ENCODE measurements at places on chromosomes 3 and 15. TPM values are rescaled to one million over a fixed set of nuclear protein-coding genes. Genes with fewer than 3 reads are reported as not detected.

DNA sequence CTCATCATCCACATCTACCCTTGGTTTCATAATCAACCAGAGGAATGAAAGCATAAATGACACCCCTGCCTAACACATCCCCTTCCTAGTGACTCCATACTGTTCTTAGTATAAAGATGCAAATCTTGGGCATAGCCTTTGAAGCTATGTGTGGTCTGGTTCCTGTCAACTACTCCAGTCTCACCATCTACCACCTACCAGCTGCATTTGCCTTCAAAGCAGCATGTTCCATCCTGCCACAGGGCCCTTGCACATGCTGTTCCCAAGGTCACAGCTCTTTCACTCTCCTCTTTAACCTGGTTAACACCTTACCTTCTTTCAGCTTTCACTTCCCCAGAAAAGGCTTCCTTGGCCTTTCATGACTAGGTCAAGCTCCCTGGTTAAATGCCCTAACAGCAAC lies 62.3 kb upstream of the ARHGEF3 start:
- DNase-seq = no peak

DNA sequence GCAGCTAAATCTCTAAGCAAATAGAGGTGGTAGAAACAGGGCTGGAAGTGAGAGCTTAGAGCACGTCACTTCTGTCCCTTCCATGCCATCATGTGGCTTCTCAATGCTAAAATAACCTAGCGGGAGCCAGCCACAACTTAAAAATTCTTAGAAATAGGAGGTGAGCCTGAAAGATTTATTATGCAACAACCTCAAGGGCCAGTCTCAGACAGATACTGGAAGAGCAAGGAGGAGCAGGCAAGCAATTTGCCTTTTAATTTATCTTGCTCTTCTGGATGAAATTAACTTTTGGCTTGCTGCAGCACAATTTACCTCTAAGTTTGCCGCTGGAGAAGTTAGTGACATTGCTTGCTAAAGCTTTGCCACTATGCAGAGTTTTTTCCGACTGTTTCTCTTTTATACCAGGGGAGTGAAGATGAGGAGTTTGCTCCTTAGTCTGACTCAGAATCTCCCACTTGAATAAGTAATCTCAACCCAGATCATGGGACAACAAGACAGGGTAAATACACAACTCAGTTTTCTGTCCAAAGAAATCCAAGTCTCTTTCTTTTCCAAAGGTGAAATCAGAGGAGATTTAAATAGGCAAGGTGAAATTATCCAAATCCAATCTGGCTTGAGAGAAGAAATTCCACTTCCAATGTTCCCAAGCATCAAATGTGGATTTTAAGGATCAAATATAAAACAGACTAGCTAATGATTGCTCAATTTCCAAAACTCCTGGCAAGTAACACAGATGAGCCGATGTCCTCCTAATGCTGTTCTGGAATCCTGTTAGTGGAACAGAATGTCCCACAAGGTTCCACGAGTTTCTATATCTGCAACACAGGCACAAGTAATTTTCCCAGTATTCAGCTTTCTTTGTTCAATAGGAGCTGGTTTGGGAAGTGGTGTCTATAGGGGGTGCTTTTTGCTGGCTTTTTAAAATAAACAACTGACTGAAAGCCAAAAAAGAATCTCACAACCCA lies 329.4 kb upstream of the RORA start:
- DNase-seq = no peak

- DNase-seq = no peak
These were observed 35.1 kb upstream of the EIF3J start for GRCh38 chr15:44501768-44502366.

DNA sequence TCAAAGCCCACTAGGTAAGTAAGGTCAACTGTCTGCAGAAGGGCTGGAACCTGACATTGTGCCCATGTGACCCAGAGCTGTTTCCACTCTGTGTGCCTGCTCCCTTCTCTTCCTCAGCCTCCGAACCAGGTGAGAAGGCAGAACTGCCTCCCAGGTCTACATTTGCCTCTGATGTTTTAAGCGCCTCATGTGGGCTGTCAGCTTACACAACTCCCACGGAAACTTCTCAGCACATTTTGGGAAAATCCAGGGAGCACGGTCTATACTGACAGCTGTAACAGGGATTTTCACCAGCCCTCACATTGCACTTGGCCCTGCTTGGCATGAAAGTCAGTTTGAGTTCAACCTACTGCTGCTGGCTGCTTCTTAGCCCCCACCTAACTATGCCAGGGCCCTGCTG lies 46.9 kb upstream of the SLC24A5 start:
- DNase-seq = no peak

DNA sequence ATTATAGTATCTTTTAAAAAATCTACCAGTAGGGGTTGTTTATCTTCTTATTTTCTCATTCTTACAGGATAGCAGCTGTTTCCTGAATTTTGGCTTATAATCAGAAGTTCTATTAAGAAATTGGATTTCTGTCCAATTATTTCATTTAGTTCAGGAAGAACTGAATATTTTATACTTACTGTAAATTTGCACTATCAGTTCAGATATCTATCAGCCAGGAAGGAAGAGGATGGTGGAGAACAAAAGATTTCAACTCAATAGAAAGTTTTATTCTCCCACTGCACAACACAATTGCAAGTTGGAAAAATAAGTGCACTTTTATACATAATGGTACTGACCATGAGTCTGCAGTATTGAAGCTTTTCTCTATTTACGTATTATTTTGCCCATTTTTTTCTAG lies 400.9 kb downstream of the PLOD2 start:
- no peak for DNase-seq

DNA sequence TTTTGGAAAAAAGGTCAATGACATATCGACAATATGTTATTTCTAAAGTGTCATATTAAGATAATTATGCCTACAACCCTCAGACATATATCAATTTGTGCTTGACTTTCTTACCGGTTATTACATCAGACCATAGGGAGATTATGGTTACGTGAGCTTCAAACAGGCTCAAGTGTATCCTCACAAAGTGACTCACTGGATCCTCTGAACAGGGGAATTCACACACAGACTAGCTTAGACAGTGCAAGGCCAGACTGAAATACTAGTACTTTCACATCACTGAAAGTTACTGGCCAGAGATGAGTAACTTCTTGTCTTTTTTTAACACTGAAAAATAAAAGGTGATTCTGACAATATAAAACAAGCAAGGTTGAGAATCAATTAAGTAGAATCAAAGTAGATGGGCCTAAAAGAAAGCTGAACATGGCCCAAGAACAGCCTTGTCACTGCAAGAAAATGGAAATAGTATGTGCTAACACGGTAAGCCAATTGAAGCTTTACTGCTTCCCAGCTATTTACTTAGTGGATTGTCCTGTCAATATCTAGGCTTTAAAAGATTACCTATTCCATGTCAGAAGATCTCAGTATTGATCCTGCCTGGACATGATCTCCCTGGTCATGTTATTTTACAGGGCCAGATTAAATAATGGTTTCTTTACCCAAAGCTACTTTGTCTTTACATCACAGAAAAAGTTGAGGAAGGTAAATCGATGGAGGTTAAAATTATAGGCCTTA lies 848.6 kb downstream of the ROBO1 start:
- no peak for DNase-seq

GRCh38 chr3:14614862-14615261 lies 36.7 kb upstream of the CCDC174 start:
- DNase-seq = no peak

DNA sequence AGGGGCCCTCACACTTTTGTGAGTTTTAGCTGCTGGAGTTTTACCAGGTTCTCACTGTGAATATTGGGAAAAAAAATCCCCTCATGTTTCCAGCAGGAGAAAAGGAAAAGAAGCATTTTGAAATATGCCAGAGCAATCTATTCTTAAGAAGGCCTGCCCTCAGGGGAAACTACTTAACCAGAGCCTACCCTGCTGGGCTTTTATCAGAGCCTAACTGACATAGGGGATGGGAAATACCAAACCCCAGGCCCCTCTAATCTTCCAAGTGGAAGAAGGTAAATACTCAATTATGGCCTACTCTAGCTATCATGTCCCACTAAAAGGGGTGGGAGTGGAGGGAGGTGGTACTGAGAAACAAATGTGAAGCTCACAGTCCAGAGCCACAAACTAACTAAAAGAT lies 68.7 kb upstream of the NMNAT3 start:
- DNase-seq = no peak

GRCh38 chr3:135621184-135621920 lies 344.2 kb upstream of the PPP2R3A start:
- DNase-seq = no peak

Gene PATL2
- total RNA-seq = 20.5 TPM

Gene ABHD17C
- 5.6 TPM for total RNA-seq

Gene ZFYVE19
- total RNA-seq = 32.2 TPM

Gene CORO2B
- not detected for total RNA-seq
